RPMI7951 (cell line): ENCODE measurements at places on chromosomes 7 and 10.

DNA sequence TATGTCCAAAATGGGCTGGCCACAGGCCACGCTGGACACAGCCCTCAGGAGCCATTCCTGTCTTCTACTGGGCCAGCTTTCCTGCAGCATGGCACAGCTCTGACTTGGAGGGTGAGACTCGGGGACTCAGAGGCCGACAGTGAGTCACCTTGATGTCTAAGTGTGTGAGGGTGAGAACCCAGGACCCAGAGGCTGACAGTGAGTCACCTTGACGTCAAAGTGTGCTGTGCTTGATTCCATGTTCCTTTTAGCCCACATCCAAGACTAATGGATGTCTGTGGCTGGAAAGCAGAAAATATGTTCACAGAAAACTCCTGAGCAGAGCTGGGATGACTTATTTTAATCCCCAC, 6.0 kb upstream of the FAM170B start:
- peak; percentile 96 for DNase-seq

GRCh38 chr7:156820445-156821063, 72.4 kb downstream of the LMBR1 start:
- no peak for DNase-seq

DNA sequence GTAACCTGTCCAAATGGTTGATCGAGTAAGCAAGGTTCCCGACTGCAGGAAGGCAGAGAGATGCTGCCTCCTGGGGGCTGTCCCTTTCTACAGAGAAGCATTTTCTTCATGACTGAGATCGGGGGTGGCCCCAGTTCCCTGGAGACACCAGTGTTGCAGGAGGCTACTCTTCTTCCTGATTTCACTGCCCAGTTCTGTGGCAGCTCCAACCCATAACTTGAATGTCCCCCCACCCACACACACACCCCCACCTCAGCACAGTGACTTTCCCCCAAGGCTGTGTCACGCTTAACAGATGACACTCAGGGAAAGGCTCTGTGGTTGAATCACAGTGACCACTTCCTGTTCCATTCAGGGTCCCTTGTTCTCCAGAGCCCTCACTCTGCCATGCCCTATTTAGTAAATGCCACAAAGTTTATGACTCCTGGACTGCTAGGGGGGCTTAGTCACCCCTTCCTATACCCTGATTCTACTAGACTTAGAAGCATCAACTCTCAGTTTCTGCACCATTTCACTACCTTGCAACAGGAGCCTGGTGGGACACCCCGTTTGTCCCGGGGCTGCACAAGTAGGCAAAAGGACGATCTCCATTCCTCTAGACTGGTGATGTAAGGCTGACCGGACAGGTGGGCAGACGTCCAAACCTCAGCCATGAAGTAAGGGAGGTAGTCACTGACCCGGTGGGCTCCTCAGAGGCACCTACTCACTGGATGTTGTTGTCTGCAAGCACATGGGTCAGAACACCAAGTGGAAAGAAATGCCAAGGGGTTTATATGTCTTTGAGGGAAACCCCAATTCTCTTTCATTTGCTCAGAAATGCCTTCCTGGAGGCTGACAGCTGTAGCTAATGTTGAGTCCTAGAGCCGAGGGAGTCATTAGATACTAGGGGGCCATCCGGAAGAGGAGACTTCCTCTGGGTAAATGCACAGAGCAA, 31.3 kb upstream of the SMC3 start:
- peak; percentile 89 for DNase-seq

DNA sequence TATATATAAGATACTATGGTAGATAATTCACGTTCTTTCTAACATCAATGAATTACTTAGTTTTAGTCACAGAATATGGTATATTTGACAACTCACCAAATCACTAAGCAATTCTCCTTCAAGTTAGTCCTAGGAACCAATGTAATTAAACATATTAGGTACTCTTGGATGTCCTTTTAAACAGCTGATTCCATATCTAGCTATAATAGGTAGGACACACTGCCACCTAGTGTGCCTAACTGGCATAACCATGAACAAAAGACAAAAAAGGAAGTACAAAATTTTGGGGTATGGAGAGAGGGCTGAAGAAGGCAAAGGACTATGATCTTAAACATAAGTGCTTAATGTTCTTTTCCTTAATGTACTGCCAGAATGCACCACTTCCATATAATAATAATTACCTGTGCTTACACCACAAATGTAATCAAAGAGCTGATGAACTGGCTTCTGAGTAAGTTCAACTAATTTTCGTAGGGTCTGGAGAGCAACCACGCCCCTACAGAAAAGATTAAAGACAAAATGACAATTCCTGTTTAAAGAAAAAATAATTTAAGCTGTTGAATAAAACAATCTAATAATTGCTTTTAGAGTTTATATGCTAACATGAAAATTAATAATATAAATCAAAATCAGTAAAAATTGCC, 28.7 kb downstream of the PNPLA8 start:
- DNase-seq: peak; percentile 50

- no peak for DNase-seq
These were observed 272.1 kb downstream of the BMPER start for GRCh38 chr7:34177476-34177875.

- DNase-seq: no peak
These were observed 574.5 kb downstream of the ZWINT start for GRCh38 chr10:55786461-55787050.
